Hypothalamus (tissue), 51 donors: ENCODE measurements at places on chromosomes 7 and 10.
A peak's percentile ranks its signal among the peaks of the same experiment; 100 is the strongest.

- no peak for DNase-seq
Measured at GRCh38 chr10:69240455-69240854, 20.3 kb downstream of the HKDC1 start.

- DNase-seq: no peak
Measured at GRCh38 chr7:130145424-130146100, 59.6 kb downstream of the TMEM209 start.

DNA sequence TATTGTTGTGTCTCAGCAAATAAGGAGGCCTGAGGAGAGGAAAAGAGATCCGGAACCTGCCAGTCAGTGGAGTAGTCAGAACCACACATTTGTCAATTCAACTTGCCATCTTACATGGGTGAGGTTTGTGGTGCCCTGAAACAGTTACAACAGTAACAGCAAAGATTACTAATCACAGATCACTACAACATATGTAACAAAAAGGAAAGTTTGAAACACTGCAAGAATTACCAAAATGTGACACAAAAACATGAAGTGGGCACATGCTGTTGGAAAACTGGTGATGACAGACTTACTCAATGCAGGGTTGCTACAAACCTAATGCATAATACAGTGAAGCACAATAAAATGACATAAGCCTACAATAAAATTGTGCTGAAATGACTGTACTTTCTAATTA is 89.4 kb downstream of the LRRN3 start:
- no peak for DNase-seq

DNA sequence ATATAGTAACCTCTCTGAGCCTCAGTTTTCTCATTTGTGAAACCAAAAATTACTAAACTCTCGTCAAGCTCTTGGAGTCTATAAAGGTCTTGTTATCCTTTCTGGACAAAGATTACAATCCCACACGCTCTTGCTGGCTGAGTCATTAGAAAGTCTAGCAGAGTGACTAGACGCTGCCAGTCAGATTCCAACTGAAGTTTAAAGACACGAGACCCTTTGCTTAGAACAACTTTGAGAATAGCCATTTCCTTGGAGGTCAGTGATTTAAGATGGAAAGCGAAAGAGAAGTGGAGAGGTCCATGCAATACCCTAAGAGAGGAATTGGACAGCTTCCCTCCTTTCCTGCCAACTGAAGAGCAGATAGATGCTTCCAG is 119.5 kb downstream of the APBB1IP start:
- no peak for DNase-seq

GRCh38 chr7:108360058-108360800 is 96.0 kb downstream of the NRCAM start:
- DNase-seq: no peak

DNA sequence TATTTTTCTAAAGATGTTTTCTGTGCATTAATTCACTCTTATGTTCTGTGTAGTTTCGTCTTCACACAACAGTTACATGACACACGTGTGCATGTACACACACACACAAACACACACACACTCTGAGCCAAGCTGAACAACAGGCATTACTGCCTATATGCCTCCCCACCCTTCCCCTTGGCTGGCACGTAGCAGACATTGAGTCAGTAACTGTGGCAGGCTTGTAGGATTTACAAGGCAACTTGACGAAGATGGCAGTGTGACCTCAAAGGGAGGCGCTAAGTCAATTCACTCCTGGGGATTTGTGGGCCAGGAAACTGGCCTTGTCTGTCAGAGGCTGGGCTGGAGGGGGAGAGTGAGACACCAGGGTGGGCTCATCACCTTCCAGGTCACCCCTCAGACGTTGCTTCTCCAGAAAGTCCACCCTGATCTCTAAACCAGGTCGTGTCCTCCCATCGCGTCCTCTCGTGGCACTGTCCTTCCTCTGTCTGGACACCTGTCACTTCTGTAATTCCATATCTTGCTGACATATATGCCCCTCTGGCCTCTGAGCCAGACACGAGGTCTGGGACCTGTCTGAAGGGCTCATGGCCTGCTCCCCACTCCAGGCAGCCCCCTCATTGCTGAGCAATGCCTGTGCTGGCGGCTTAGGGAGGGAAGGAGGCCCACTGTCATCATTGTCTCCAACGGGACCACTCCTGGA is 41.1 kb upstream of the INPP5A start:
- DNase-seq: no peak

GRCh38 chr7:7564323-7564780 is 2.3 kb upstream of the MIOS start:
- DNase-seq: no peak

DNA sequence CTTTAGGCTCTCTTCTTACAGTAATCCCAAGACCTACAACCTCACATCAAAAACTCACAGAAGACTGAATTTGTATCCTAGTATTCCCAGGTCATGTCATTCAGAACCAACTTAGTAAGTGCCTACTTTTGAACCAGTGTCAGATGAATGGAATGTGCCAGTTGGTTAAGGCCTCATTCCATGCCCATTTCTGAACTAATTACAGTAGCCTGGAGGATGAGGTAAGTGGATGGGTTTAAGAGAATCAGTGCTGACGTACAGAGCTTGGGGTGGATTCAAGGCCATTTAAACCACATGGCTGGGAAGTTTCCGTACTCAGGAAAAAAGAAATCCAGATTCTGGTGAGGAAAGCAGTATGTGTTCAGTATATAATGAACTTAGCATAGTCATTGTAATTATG is 21.9 kb upstream of the FOXP2 start:
- no peak for DNase-seq

DNA sequence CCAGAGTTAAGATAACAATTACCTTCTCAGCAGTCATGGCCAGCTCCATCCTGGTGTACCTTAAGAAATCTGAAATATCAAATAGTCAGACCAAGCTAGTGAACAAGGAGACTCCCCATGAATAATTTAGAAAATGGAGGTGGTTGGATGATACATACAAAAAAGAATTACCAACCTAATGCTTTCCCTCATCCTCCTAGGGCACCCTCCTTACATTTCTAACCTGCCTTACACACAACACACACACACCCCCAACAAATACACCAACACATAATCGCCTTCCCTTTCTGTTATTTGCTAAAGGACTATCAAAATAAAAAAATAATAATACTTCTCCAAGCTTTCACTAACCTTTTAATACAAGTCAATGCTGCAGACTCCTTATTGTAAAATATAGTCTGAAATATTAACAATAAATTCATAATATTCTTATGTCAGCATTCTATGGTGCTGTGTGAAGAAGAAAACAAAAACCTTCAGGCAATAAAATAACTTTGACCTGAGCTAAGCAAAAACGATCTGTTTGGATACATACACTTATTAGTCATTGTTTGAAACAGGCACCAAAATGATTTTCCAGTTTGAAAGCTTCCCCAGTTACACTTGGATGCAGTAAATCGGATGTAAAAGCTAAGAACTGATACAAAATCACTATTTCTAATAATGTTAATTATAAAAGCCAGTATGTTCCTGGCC is 3.4 kb downstream of the TWIST1 start:
- no peak for DNase-seq

DNA sequence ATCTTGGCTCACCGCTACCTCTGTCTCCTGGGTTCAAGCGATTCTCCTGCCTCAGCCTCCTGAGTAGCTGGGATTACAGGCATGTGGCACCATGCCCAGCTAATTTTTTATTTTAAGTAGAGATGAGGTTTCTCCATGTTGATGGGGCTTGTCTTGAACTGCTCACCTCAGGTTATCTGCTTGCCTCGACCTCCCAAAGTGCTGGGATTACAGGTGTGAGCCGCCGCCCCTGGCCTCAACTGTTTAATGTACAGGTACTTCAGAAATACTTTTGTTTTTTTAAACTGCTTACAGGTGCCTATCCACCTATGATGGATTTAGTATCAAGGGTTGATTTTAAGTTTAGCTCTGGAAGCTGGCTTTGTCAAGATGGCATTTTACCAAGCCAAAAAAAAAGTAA is 55.6 kb downstream of the CDC123 start:
- no peak for DNase-seq

DNA sequence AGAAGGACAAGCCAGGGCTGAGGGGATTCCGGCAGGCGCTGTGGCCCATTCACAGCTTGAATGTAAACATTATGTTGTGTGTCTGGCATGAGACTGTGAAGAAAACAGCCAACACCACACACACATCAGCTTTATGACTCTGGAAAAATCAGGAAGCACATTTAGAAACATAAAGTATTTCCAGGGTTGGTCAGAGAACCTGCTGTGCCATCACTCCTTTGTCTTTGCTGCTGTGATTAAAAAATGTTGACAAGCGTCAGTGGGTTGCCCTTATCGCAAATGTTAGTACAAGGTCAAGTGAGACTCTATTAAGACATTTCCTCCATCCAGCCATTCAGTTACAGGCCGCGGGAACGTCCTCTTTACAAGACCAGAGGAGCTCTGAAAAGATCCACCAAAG is 95.4 kb downstream of the TAX1BP1 start:
- DNase-seq: no peak

DNA sequence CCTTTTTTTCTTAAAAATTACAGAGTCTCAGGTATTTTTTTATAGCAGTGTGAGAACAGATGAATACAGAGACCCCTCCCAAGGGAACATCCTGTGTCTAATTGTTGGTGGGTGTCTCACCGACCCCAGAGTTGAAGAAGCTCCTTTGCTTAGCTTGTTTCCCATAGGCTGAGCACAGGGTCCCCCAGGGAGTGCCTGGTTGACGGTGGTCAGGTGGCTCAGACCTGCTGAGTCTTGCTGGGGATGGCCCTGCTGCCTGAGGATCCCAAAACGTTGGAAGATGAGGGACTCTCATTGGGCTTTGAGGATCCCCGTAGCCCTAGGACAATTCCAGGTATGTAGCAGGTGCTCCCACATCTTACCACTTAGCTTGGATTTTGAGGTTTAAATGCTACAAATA is 19.5 kb downstream of the SCART1 start:
- DNase-seq: no peak

- no peak for DNase-seq
Measured at GRCh38 chr10:80187465-80188409, 17.6 kb downstream of the ANXA11 start.

DNA sequence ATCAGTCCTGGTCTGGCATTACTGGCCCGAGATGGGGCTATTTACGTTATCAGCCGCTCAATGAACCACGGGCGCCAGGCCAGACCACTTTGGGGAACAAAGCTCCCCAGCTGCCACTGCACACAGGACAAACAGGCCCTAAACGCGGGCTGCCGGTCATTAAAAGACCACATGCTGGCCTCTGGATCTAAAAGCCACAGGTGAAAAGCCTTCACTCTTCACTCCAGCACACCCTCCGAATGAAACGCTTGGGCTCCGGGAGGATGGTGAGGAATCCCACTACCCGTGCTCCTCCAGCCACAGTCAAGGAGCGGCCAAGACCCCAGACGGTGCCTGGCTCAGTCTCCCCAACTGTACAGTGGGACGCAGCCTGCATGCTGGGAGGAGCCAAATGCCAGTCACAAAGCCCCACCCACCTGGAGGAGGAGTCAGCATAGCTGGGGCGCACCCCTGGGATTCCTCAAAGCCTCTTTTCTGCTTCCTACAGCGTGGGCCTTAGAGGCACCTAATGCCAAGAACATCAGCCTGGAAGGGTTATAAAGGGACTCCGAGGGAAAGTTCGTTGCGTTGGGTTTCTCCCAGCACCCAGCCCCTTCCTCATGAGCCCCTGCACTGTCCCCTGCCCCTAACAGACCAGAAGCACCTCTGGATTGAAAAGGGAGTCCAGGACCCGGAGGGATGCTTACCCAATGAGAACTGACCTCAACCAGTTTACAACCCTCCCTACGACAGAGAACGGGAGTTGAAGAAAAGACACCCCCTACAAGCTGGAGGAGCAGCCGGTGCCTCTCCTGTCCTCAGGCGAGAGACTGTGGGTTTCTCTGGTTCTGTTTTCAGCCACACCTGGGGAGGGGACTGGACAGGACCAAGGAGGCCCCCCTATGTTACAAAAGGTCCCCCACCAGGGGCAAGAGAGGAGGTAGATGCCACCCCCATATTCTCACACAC is 4.7 kb downstream of the PDGFA start:
- DNase-seq: peak; percentile 36

DNA sequence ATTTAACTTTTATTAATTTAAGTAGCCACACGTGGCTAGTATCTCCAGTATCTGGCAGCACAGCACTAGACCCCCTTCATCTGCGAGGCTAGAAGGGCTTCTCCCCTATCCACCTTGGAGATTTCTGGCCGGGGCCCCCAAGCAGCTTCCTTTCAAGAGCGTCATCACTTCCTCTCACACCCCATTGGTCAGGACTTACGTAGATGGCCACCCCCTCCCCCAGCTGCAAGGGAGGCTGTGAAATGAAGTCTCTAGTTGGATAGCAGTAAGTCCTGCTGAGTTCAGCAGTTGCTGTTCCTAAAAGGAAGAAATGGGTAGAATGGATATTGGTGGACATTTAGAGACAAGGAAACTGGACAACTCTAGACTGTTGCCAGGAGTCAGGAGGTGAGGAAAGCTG is 33.8 kb upstream of the COMTD1 start:
- DNase-seq: no peak

DNA sequence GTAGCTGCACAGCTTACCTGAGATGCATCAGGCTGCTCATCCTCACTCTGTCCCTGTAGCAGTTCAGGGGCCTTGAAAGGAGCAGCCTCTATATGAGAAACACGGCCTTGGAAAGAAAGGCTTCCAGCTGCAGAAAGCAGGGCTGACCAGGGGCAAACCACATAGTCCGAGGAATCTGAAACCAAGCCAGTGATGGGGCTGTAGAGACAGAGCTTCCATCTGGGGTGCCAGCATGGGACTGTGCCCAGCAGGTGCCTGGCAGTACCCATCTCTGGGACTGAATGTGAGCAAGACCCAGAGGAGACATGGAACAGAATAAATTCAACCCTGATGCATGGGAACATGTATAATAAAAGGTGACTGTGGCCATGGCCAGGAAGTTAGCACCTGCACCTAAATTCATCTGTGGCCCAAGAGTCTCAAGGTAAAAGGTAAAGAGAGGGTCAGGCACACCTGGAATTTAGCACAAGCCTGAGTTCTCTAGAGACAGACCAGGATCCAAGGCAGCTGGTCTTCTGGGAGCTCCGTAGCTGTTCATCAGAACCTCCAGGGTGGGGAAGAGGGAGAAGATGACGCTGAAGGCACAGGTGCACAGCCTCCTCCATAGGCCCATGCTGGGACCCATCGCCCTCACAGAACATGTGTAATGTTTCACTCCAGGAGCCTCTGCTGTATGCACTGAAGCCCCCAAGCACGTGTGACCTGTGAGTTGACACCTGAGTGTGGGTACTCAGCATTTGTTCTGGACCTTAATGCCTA is 25.3 kb downstream of the FRMPD2 start:
- no peak for DNase-seq

GRCh38 chr7:132446260-132446659 is 130.0 kb downstream of the PLXNA4 start:
- DNase-seq: no peak

DNA sequence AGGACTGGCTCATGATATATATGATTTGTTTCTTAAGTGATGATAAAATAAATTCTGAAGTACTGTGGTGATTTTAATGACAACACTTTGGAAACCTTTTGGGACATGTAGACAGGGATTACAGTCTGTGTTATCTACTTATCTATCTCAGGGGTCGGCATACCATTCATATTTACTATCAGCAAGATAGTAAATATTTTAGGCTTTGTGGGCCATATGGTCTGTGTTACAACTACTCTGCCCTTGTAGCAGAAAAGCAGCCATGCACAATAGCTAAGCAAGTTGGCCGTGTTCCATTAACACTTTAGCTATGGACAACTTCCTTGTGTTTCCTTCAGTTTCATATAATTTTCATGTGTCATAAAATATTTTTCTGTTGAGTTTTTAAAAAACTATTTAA is 97.8 kb upstream of the PRPS1L1 start:
- DNase-seq: no peak

GRCh38 chr7:94190599-94191061 is 186.5 kb upstream of the BET1 start:
- no peak for DNase-seq
